ENCODE measurements at places on chromosomes 4 and X.
A peak's percentile ranks its signal among the peaks of the same experiment; 100 is the strongest.

DNA sequence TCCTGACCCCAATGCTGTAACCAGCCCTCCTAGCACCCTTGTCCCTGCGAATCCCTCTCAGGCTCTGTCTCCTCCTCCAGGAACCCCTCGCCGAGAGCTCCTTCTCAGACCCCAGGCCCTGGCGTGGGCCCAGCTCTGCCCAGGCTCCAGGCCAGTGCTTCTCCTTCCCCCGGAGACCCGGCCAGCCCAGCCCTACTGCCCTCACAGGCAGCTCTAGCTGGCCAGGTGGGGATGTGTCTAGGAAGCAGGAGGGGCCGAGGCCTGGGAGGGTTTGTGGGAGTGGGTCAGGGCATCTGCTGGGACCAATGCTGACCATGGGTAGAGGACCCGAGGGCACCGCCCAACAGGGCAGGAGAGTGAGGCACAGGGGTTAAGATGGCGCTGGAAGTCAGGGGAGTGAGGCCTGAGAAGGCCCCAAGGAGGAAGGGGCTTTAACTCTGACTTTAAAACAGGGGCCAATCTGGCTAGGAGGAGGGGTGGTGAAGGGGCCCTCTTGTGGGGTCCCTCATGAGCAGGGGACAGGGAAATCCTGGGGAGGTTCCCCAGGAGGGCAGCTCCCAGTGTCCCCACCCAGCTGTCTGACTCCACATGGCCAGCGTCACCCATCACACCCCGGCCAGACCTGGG is 64.7 kb upstream of the NKX1-1 start:
- no peak for DNase-seq

DNA sequence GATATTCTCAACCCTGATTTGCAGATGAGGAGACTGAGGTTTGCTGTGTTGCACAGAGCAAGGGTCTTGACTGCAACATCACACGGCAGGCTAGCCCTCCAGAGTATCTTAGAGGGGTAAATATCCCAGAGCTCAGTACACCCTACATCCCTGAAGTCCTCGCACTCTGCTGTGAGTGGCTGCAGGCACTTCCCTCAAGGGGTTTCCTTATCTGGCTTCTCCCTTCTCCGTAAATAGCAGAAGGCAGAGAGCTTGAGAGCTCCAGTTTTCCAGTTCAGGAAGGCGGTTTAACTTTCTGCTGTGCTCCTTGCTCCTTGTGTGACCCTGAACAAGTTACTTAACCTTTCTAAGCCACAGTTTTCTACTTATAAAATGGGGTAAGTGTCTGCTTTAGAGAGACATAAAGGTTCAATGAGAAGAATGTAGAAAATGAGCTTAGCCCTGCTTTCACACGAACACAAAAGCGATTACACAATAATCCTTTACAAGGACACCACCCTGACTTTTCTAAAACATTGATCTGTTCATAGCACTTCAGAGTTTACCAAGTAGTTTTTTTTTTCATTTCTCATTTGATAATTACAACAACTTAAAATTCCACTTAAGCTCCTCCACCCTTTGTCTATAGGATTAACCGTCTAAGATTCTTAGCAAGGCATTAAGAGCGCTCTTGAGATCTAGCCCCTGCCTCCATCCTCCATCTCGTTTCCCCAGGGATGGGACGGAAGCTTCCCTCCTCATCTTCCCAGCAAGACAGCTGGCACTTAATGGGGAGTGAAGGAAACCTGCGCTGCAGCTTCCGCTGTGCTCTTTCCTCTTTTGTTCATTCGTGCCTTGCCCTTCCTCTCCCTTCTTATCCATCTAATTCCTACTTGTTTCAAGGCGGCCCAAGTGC is 68.4 kb downstream of the TAPT1 start:
- no peak for DNase-seq

DNA sequence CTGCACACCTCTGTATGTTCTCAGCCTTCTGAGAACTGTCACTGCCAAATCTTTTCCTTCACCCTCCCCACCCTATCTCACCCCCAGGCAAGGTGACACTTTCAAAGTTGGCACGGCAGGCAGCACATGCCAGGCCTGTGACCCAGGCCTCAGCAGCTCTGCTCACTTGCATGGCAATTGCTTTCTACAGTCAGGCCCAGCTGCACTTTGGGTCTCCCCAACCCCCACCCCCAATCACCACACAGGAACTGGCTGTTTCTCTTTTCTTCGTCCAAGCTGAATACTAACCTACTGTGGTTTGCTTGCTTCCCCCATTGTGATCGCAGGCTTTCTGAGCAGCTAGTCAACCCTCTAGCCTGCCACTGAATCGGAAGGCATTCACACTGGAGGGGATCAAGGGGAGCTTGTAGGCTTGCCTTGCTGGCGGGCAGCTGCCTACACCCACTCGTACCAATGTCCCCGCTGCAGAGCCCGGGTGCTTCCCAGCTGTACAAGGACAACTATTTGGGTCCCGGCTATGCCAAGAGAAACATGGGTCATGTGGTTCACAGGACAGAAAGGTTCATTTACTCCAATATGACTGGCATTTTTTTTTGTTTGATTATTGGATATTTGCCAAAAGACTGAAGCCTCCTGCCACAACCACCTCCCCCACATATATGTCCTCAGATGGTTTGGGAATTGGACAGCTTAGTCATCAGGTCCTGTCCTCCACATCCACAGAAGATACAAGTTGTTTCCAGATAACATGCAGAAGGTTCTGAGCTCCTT is 28.1 kb downstream of the SLC25A43 start:
- peak; percentile 26 for DNase-seq

DNA sequence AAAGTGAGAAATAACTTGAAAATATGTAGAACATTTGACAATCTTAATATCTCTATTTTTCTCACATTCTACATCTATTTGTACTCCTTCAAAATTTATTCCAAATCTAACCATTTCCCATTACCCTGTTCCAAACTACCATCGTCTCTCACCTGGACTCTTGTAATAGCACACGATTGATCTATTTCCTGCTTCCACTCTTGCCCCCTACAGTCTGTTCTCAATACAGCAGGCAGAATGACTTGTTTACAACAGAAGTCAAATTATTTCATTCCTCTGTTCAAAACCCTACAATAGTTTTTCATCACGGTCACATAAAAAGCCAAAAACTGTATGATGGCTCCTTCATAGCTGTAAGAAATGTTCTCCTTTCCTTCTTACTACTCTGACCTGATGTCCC is 21.1 kb upstream of the LUZP4 start:
- DNase-seq, result no peak

DNA sequence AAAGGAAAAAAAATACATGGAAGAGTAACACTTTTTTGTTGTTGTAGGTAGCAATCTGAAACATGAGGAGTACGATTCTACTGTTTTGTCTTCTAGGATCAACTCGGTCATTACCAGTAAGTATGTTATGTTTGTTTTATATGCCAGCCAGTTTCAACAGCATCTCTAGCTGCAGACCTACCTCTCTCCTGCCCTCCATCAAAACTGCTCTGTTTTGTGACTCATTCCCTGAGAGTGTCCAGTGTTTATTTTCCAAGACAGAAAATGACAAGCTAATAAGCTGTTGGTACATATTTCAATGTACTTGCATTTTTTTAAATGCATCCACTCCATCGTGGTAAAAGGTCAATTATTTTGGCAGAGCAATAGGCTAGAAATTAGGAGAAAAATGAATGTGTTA is 347 bp downstream of the AMTN start:
- DNase-seq, result no peak

DNA sequence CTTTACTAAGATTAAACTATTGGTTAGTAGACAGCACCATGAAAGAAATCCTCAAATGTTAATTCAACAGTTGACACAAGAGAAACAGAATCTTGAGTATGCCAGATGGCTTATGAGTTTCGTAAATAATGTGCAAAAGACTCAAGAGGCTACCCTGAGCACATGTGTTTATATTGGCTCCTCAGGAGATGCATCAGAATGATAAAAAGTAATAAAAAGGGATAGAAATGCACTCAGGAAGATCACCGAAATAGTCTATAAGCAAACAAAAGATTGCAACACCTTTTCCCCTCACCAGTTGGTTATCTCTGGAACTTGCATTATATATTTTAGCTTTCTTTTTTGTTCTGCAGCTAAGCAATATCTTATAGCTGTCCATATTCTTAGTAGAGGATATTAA is 84.4 kb downstream of the SCFD2 start:
- DNase-seq, result no peak

DNA sequence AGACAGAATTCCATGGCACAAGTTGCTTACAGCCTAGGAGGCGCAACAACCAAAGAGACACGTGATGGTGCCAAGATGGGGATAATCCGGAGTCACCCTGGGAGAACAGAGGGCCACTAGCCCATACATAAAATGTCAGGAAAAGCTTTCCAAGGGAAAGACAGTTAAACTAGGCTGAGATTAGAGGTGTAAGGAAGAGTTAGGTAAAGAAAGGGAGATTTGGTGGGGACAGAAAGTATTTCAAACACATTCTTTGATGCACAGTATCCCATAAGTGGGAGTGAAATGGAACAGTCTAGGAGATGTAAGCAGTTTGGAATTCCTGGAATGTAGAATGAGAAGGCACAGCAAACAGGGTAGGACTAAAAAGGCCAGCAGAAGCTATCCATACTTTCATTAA is 860.9 kb upstream of the LCORL start:
- DNase-seq, result no peak

DNA sequence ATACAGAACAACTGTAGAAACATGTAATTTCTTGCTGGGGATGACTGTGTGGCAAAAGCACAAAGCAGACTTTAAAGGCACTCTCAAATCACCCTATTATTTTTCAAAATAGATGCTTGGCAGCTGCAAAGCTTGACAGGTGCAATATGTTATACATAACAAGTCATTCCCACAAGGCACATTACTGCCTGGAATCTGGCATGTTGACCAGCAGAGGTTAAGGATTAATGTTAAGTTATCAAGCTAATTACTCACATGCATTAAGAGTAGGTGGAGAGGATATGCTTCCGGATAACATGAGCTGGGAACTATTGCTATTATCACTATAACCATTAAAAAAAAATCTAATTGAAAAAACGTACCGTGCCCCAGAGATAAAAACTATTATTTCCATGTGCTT is 17.8 kb downstream of the ANOS1 start:
- DNase-seq, result no peak

DNA sequence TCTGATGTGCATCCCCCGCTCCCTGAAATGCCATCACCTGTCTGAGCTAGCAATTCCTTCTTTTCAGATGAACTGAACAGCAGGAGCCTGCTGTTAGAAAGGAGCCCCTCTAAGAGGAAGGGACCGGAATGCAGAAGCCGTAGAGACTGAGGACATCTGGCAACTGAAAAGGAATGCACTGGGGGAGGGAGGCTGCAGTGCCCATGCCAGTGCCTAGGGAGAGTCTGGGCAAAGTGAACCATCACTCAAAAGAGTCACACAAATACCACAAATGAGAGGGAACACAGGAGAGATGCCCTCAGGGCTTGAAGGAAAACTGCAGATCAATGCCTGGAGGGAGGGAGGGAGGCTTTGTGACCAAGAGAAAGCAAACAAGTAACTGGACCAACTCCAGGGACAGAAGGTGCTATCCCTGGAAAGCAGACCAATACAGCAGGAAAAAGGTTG is 93.9 kb upstream of the CBR4 start:
- DNase-seq, result no peak

DNA sequence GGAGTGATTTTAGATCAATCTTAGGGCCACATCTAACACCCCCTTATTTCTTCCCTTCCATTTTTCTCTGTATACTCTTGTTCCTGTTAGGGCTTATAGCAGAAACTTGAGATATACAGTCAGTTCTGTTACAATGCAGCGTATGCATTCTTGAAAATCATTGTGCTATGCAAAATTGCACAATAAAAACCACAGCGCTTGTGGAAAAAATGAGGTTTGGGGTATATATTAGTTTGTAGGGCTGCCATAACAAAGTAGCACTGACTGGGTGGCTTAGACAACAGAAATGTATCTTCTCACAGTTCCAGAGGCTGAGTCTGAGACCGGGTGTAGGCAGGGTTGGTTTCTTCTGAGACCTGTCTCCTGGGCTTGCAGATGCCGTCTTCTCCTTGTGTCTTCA is 59.0 kb downstream of the WWC2 start:
- no peak for DNase-seq

DNA sequence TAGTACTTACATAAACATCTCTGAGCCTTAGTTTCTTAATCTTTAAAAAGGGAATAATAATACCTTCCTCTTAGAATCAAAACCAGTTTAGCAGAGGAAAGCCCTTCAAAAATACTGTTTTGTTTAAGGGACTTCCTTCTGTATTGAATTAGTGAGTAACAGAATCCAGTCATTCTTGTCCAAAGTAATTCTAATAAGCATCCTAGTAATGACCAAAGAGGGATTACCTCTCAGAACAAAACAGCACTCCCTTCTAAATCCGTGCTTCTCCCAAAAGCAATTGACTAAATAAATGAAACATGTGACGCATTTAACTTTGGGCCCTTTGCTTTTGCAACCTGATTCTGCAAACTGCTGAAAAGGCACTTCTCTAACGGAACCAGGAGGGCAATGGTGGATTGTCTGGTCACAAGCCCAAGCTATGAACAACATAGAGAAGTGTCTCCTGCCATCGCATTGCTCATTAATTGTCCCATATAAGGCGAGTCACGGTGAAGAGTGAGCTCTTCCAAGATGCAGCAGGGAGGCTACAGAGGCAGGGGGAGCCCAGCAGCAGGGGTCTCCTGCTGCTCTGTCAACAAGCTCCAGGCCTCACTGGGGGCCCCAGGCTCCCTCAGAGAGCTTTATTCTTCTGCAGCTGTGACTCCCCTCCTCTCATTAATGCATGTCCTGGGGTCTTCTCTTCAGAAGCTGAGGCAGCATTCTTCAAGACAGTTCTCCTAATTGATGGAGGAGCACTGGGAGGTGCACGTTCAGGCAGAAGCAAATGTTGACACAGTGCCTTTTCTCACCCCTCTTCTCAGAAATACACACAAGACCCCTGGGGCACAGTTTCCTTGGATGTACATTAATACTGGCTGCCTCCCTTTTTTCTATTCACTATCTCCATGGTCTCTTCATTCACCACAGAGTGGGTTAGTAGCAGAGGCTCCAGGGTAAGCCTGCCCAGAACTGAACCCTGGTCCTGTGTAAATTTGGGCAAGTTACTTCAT is 419.6 kb upstream of the RASGEF1B start:
- no peak for DNase-seq

DNA sequence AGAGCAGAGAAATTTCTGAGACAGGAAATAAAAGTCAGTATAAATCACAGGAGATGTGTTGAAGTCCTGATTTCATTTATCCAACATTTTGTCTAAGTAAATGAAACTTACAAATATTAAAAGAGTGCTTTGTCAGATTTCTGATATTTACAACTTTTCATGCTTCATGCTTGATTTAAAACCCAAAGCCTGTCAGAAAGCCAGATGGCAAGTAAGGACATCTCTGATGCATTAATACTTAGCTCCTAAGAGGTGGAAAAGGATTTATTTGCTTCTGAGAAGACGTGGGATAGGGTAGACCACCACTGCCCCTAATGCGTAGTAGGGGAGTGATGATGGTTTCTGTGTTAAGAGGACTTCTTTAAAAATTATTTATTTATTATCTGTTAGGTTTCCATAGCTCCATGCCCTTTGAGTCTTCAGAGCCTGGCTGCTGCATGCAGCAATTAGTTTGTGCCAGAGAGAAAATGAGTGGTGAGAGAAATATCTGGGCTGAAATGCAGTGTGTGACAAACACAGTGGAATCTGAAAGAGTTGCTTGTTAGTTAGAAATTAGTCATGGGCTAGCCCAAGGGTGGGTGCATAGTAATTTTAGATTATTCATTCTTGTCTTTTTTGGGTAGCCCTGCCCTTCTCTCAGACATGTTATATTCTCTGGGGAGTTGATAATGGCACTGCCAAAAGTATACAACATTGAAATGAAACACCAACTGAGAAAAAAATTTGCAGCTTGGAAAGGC is 333.8 kb downstream of the C4orf33 start:
- DNase-seq, result no peak

GRCh38 chr4:174663216-174663615 is 140.9 kb upstream of the HPGD start:
- DNase-seq, result no peak

All from GM12891 (cell line).